DMS79 (cell line): ENCODE measurements at places on chromosomes 5 and 9.

DNA sequence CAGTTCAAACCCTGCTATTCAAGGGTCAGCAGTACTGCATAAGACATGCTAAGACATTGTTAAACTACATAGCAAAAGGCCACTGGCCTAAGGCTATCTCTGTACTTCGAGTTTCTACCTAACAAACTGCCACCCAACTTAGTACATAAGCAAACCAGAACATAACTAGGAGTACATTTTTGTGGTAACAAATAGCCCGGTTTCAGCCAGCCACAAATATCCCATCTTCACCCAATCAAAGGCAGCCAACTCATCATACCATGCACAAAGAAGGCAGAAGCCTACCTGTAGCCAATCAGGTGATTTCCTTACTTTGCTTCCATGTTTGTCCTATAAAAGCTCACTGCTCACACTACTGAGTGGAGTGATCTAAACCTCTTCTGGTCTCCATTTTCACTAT lies 201.4 kb downstream of the SMARCA2 start:
- no peak for DNase-seq

DNA sequence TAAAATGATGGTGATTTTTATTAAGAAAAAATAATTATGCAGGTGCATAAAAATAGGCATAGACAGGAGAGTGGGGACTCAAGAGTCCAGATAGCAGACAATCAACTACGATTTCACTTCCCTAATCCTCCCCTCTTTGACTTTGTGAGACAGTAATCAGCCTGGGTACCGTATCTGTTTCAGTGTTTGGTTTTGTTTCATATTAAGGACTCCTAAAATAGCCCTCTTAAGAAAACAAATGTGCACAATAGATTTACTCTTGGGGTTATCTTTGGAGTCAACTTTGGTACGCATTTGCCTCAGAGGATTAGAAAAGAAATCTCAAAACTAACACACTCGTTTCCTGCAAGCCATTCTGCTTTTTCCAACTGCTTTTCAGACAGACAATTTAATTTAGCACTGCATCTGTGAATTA lies 96.3 kb downstream of the ZNF608 start:
- DNase-seq: peak; percentile 45

- no peak for DNase-seq
Measured at GRCh38 chr5:109866051-109866450, 176.3 kb downstream of the MAN2A1 start.

- no peak for DNase-seq
Measured at GRCh38 chr5:173452119-173452905, 124.1 kb upstream of the STC2 start.

GRCh38 chr5:29744618-29745017 lies 1448.9 kb upstream of the CDH6 start:
- DNase-seq: no peak

DNA sequence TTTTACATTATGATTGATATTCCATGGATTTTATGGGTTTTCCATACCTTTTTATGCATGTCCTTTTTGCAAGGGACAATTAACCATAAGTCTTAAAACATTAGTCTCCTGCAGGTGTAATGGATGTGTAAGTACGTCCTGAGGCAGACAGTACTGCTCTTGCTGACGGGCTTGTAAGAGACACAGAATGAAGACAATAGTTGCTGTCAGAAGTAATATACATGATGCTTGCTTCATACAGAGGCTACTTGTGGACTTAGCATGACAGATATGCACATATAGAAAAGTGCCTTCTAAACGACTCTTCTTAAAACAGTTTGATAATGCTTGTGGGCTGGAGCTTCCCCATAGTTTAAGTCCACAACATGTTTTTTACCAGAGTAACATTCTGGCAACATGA lies 182.7 kb downstream of the SPATA31D1 start:
- DNase-seq: no peak

GRCh38 chr9:89956907-89957306 lies 352.1 kb downstream of the GADD45G start:
- no peak for DNase-seq

GRCh38 chr9:90770182-90770738 lies 31.4 kb upstream of the SYK start:
- no peak for DNase-seq

DNA sequence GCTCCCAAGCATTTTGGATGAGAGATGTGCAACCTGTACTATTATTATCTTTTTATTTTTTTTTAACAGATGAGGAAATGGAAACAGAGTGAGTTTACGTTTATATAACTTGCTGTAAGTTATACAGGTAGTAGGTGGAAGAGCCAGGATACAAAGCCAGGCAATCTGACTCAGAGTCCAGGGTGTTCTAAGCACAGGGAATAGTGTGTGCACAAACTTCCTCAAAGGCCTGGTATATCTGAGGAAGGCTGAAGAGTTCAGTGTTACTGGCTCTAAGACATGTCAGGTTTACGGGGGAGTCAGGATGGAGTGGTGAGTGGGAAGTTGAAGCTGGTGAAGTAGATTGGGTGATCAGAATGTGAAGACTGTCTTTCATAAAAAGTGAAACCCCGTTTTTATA lies 353.6 kb downstream of the KDM4C start:
- no peak for DNase-seq

DNA sequence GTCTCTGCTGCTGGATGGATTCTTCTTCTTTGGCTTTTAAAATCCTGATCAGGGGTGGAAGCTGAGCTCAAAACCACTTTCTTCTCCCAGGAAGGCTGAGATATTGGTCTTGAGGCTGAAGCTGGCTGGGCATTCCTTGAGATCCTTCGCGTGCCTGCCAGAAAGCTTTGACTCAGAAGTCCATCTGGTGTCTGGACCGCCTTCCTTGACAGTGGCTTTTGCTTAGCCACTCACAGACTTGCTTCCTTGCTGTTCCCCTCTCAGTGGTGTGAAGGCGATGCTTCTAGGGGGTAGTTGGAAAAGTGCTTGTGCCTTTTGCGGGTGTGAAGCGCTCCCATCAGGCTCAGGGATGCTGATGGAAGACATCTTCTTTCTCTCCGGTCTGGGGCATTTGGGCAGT lies 45.9 kb downstream of the RGS3 start:
- DNase-seq: no peak

DNA sequence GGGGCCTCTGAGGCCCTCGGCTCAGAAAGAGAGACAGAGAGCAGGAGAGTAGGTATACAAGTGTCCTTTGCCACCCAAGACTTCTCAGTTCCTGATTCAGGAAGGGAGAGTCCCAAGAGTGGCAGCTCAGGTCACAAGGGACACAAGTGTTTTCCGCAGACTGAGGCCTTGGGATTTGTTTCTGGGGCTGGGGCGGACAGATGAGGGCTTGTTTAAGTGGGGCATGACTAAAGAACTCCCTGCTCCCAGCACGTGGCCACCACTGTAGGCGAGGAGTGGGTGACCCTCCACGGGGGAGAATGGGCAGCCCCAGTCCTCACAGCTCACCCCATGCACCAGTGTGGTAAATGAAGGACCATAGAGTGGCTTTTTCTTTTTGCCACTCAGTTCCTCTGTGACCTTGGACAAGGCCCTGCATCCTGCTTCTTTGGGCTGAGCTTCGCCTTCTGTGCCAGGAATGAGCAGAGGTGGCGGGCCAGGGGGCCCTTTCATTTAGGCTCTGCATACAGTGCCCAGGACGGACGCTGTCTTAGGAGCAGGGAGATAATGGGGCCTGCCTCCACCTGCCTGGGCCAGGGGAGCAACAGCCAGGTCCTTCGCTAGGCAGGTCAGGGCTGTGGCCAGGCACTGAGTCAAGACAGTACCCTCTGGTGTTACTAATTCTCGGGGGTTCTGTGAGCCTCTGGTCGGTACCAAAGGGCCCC lies 50.8 kb downstream of the AMBP start:
- no peak for DNase-seq

- no peak for DNase-seq
Measured at GRCh38 chr5:39700523-39700922, 275.7 kb upstream of the DAB2 start.

DNA sequence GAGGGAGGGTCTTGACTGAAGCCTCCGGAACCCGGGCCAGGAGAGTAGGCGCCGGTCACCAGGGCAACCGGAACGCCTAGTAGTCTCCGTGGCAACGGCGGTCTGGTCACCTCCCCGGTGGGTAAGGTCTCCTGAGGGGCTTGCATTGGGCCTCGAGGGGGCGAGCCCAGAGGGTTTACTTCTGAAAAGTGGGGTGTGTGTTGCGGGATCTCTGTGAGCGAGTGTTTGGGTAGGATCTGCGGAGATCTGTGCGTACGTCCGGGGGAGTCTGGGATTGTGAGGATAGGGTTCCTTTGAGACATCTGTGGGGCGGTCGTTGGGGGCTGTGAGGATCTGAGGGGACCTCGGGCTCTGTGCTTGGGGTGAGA lies at the start of gene FAM221B:
Gene FAM221B (minus strand): TSS at position 17 of the 368 bp plus-strand sequence. CDS start 2,571 bp downstream, outside the sequence.
- peak; percentile 42 for DNase-seq

- no peak for DNase-seq
Measured at GRCh38 chr5:154484393-154485095, 6.5 kb upstream of the HAND1 start.

GRCh38 chr5:14331386-14331781 lies 188.2 kb downstream of the TRIO start:
- DNase-seq: no peak

- DNase-seq: peak; percentile 93
Measured at GRCh38 chr9:131361202-131361833, 32.6 kb upstream of the PRRC2B start.

DNA sequence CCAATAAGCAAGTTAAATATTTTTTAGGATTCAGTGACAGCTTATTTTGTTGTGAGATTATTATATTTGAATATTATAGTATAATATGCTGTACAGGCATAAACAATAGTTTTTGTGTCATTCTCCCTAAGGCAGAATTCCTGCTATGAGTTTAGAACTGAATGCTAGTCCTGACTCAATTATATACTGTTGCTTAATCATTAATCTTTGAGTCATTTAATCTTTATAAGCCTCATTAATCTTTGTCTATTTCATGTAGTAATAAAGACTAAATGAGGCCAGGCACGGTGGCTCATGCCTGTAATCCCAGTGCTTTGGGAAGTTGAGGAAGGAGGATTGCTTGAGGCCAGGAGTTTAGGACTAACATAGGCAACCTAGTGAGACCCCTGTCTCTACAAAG lies 3.6 kb upstream of the DCP2 start:
- DNase-seq: no peak

DNA sequence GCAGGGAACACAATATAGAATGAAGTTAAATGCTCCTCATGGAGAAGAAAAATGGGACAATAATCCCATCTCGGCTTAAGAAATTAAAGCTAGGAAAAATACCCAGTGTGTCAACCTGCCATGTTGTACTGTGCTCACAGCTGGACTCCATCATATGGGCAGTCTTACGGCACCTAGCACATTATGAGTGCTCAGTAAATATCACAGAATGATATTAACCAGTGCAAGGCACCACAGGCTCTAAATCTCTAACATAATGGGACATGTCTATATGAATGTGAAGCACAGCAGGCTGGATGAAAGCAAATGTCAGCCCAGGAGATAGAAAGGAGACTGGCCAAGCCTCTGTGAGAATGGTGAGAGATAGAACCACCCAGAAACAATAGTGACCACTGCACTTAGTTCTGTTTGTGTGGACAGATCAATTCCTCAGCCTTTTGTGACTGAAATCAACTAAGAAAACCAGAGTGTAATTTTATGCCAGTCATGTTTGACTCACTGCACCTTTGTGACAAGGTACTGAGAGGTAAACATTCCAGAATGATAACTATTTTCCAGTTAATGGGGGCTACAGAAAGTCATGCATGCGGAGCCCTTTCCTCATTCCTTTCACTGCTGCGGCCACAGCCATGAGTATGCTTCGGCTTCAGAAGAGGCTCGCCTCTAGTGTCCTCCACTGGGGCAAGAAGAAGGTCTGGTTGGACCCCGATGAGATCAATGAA lies 140.4 kb upstream of the CDH6 start:
- no peak for DNase-seq

GRCh38 chr5:334903-335739 lies 13.6 kb downstream of the AHRR start:
- no peak for DNase-seq

DNA sequence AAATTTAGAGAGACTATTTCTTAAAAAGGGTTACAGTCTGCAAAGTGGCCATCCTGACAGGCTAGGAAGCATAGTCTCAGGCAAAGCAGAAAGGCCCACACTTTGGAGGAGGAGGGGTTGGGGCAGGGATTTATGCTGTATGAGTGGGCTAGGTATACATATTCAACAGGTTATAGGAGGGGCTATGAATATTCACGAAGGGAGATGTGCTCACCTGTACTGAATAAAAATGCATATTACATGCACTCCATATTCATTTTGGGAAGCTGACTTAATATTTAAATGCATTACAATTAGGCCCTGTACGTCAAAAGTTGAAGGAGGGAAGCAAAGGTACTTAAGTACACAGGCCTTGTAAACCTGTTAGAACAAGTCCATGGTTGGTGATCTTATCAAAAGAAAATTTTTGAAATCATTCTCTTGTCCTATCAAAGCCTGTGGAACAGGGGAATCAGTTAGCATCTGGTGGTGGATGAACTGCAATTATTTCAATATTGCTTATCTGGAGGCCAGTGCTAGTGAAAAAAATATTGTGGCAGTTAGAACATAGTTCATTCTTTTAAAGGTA lies 1.6 kb downstream of the CENPP start:
- DNase-seq: no peak

DNA sequence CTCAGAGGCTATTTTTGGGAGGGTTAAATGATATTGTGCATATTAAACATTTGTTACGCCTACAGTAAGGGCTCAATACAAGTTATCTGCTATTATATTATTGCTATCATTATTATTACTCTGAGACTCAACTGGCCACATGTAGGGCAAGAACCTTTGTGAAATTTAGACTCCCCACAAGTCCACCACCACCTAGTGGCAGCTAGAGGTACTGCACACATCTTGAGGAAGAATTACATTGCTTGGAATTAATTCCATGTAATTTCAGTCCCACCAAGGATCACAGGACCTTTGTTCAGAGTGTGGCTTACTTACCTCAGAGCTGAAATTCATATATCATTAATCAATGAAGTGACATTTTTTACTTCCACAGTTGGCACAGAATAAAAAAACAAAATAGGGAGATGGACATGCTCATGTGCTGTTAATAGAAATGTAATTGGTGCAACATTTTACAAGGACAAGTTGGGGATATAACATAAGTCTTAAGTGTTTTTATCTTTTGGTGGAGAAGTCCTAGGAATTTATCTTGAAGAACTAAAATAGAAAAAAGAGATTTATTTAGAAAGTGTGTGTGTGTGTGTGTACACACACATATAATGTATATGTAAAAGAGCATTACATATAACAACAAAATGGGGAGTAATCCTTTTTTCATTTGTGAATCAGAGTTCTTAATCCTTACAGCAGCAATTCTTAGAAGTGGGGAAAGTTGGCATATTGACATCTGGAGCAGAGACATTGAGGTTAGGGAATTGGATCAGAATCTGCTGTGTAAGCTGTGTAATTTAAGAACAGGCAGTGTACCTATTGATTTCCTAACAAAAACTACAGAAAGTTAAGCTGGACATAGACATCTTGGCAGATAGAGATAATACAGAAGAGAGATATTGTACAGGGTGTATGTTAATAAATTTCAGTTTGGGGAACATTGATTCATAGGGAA lies 11.2 kb downstream of the MSANTD3 start:
- DNase-seq: no peak

- DNase-seq: no peak
Measured at GRCh38 chr5:74226716-74227485, 413.6 kb downstream of the ENC1 start.

DNA sequence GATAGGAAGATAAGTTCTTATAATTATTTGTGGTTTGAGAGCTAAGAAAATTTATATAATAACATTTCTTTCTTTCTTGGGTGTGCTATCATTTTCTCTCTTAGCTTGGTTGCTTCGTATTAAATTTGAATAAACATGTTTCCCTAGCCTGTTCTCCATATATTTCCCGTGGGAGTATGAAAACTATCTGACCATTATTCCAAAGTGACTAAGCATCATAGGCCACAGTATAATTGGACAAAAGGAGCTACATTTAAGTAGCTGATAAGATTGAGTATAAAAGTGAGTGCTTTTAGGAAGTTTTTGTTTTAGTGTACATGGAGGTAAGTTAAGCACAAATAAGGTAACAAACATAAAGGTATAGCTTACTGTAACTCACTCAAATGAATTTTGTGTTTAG lies 8.4 kb upstream of the OSMR start:
- DNase-seq: no peak
